ENCODE measurements at places on chromosomes 16 and 17. TPM values are rescaled to one million over a fixed set of nuclear protein-coding genes. Genes with fewer than 3 reads are reported as not detected.
A peak's percentile ranks its signal among the peaks of the same experiment; 100 is the strongest.

DNA sequence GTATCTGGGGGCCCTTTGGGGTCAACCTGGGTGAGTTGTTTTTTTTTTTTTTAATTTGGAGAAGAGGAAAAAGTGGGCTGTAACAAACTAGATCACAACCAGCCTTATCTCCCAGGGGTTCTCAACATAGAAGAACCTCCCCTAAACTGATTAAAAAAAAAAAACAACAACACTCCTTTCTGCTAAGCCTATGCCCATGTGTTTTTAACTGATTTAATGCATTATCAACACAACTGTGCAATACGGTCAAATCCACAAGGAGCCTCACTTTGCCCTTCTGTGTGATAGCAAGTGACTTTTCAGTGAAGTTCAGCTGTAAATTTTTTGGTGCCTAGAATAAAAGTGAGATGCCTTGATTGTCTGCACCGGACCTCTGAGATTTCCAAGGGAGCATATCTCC, 646 bp downstream of the MYH11 start:
- no peak for DNase-seq
- peaks cover 4% of the 10 kb centered on the region for H3K4me1 ChIP-seq
- H3K36me3 ChIP-seq, result no peaks in the 10 kb centered on the region
- H3K27me3 ChIP-seq, result peaks cover 36% of the 10 kb centered on the region

DNA sequence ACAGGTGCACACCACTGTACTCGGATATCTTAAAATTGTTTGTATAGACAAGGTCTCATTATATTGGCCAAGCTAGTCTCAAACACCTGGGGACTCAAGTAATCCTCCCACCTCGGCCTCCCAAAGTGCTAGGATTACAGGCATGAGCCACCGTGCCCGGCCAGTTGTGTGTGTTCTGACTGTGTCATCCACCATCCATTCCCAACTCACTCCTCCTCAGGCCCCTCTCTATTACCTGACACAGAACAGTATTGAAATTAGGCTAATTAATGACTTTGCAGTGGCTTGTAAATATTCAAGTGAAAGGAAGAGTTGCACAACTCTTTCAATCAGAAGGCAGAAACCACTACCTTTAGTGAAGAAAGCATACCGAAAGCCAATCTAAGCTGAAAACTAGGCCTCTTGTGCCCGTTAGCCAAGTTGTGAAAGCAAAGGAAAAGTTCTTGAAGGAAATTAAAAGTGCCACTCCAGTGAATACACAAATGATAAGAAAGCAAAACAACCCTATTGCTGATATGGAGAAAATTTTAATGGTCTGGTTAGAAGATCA, 28.7 kb downstream of the GOSR1 start:
- peaks cover 7% of the 10 kb centered on the region for H3K36me3 ChIP-seq
- H3K27me3 ChIP-seq, result no peaks in the 10 kb centered on the region
- DNase-seq, result no peak

DNA sequence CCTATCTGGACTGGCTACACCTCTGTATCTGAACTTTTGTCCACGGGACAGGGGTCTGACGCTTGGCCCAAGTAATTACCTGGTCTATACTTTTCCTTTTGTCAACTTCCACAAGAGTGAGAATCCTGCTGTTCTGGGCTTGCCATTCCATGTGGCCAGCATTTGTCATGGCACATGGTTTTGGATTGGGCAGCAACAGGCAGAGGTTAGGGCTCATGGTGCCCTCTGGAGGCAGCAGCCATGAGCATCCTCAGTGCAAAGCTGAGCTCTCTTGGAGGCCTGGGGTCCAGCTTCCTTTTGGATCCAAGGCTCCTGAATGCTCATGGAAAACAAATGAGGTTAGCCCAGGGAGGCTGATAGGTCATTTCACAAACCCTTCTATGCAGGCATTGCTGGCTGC, 7.5 kb upstream of the EDC4 start:
- H3K36me3 ChIP-seq, result peaks cover 31% of the 10 kb centered on the region
- peaks cover 24% of the 10 kb centered on the region for H3K4me1 ChIP-seq
- no peak for DNase-seq

GRCh38 chr16:58733248-58733670, 857 bp downstream of the GOT2 start:
- peak overlapping the region; percentile 86 for H3K4me3 ChIP-seq
- no peaks in the 10 kb centered on the region for H3K36me3 ChIP-seq
- H3K27ac ChIP-seq, result peak overlapping the region; percentile 78
- no peaks in the 10 kb centered on the region for H3K27me3 ChIP-seq
- no peak for DNase-seq

- DNase-seq, result no peak
- no peaks in the 10 kb centered on the region for H3K4me1 ChIP-seq
- no peak overlapping the region for H3K4me3 ChIP-seq
- no peak overlapping the region for H3K27ac ChIP-seq
- no peaks in the 10 kb centered on the region for H3K36me3 ChIP-seq
- H3K27me3 ChIP-seq, result peaks cover 4% of the 10 kb centered on the region
Measured at GRCh38 chr17:57966875-57967274, 11.7 kb upstream of the CUEDC1 start.

TOX3 gene
- not detected for polyA plus RNA-seq

SLC5A10 gene
- polyA plus RNA-seq, result 0.04 TPM

DHX38 gene
- polyA plus RNA-seq, result 23.9 TPM

CCL7 gene
- not detected for polyA plus RNA-seq

CCL1 gene
- polyA plus RNA-seq, result not detected
